ENCODE measurements at places on chromosomes 11 and 22.

- no peak for ATAC-seq
Observed at GRCh38 chr11:11428714-11429113, 75.7 kb upstream of the CSNK2A3 start.

GRCh38 chr11:66546966-66547661 lies 411 bp downstream of the ACTN3 start:
- ATAC-seq = no peak

DNA sequence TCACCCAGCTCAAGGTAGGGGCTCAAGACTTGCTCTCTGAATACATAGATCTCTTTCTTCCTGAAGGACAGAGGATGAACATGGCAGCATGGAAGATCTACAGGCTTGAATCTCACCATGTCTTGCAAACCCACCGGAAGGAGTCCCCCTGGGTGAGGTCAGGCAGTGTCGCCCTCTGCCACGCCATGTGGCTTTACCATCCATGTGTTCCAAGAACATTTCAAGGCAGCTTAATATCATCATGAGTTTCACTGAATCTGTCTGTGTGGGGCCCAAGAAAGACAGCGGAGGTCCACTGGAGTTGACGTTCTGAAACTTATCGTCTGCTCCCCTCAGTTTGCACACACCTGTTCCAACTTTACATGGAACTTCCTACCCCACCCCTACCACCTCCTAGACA lies 1202.6 kb downstream of the TBC1D22A start:
- no peak for ATAC-seq

GRCh38 chr11:110298301-110298765 lies 1.9 kb upstream of the RDX start:
- no peak for ATAC-seq

- ATAC-seq = peak; percentile 83
Observed at GRCh38 chr11:116696381-116696941, 76.3 kb downstream of the BUD13 start.

DNA sequence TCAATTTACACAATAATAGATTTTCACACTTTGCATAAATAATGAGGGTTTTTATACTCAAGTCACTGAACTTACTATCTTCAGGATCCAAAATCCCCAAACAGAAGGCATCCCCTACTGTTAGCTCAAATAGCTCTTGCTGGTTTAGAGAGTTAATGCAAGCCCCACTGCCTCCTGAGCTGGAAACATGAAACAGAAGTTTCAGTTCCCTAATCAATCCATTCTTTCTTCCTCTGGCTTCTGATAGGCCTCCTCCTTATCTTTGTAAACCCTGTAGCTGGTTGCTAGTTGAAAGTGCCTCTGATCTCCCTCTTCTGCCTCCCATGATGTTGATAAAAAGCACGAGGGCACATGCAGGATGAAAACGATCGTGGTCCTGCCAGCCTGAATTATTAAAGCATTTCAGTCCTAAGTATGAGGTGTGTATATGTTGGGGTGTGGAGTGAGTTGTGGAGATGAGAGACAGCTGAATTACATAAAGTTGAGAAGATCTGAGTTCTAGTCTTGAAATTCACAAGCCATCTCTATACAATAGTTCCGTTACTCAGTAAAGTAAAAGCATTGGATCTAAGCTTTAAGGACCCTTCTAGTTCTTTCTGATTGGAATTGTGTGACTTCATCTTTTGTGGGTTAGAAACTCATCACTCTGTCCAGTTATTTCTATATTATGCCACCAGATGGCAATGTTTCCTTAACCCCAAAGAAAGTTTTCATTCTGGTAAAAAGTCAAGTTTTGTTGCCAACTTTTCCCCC lies 35.0 kb upstream of the EHF start:
- peak; percentile 88 for ATAC-seq

DNA sequence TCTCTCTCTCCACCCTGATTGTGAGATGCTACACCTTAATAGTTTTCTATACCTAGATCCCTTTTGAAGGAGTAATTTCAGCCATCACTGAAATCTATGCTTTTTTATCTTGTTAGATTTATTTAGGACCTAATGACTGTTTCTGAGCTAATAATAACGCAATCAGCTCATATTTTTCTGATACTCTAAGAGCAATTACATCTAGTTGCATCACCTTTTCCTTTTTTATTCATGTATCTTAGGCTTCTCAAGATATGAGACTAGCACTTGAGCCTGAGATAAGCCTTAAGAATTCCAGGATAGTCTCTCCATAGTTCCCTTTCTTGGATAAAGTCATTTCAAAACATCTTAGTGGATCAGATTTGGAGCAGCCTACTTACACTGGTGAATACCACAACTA lies 25.1 kb upstream of the CAVIN3 start:
- ATAC-seq = no peak

DNA sequence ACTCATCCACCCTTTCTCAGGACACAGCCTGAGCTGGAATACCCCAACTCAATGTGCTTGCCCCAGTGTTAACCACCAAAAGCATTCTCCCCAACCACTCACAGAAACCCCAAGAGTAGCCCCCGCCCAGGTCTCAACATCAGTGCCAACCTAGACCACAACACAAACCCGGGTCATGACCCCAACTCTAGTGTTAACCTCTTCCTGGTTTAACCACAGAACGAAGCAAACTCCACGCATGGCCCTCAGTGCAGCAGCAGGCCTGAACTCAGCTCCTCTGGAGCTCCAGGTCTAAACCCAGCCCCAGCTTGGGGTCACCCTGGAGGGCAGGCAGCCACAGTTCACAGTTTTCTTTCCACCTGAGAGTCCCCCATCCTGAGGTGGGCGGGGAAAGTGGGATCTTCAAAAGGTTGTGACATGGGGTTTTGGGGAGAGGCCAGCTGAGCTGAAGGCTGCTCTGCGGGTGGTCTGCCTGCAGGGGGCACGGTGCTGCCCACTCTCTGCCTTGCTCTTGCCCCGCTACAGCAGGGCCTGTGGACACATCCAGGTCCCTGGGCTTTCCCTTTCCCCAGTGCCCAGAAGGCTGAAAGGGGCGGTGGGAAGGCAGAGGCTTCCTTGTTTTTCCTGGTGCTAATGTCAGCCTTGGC lies 37.9 kb downstream of the NECTIN1 start:
- no peak for ATAC-seq

DNA sequence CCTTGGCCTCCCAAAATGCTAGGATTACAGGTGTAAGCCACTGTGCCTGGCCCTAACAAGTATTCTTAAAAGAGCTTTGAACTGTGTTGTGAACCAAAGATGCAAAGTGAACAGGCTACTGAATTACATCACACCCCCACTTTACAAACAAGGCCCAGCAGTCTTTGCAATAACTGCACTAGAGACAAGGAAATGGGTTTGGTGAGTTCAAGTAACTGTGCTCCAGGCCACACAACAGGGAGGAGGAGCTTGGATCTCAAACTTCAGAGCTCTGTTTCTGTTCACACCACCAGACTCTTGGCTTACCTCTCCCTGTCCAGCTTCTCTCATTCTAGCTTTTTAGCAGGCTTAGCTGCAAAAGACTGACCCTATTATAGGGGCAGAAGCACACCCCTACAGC lies 30.4 kb upstream of the RASL10A start:
- no peak for ATAC-seq

GRCh38 chr11:119859684-119860083 lies 130.7 kb upstream of the NECTIN1 start:
- no peak for ATAC-seq

DNA sequence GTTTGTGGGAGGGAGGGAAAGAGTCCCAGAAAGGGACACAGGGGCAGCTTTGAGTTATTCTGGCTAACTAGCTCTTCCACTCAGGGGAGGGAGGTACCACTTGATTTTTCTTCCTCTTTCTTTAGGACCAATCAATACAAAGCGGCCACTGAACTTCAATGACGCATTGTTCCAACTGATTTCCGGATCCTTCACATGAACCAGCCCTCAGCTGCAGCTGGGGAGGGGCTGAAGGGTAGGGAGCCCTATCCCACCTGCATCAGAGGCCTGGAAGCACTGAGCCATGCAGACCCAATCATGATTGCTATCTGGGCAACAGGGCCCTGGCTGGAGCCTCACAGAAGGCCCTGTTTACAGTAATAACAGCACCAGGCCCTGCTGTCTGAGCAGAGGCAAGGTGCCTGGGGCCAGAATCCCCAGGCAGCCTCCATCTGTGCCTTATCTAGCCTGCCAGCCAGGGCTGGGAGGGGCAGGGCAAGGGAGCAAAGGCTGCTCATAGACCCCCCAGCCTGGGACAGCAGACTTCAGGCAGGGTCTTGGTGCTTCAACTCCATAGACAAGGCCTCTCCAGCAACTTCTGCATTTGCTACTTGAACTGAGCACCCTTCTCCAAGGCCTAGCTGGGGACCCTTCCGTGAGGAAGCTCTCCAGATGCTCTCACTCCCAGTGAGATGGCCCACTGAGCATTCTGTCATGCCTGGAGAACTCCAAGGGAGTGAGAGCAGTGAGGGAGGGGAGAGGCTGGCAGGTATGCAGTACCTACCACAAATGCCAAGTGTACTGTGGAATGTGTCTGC lies 22.5 kb downstream of the CLPB start:
- peak; percentile 42 for ATAC-seq

GRCh38 chr11:4546878-4547277 lies 1.9 kb downstream of the OR52M1 start:
- no peak for ATAC-seq

GRCh38 chr22:37842015-37842793 lies 1.9 kb downstream of the ANKRD54 start:
- no peak for ATAC-seq

DNA sequence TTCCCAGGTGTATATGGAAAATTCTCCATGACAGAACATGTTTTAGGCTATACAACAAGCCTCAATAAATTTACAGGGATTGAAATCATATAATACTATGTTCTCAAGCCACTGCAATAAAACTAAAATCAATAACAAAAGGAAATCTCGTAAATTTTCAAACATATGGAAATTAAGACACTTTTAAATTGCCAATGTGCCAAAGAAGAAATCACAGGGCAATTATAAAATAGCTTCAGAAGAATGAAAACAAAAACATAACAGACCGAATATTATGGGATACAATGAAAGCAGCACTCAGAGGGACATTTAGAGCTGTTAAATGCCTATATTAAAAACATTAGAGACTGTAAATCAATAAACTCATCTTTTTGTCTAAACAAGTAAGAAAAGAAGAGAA lies 555.7 kb upstream of the B3GAT1 start:
- no peak for ATAC-seq

GRCh38 chr11:820655-821511 lies 2.2 kb downstream of the PNPLA2 start:
- ATAC-seq = no peak

GRCh38 chr22:45867118-45867905 lies 109.7 kb downstream of the WNT7B start:
- peak; percentile 71 for ATAC-seq

DNA sequence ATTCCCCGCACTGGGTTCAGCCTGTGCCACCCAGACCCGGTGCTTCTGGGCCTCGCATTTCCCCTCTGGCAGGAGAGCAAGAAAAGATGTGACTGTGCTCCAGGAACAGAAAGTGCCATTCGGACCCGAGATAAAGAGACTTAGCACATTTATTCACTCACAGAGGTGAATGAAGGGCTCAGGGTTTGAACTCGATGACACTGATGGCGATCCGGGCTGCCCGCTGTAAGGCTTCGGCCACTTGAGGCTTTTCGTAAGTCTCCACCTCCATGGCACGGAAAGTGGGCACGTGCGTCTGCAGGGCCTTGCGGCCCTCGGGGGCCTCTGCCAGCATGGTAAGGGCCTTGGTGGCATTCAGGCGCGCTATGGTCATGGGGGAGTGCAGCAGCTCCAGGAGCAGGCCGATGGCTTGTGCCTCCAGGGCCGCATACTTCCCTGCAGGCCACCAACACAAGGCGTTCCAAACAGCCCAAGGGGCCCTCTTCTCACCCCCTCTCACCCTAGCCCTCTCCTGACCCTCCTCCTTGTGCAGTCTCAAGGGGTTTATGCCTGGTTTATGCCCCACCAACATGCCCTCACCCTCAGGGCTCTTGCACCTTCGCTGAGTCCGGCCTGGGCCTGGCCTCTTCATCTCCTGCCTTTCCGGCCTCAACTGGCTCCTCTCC lies 10.9 kb upstream of the GNAZ start:
- ATAC-seq = no peak

- ATAC-seq = no peak
Observed at GRCh38 chr11:20156280-20156875, 3.9 kb downstream of the DBX1 start.

- peak; percentile 58 for ATAC-seq
Observed at GRCh38 chr11:31873124-31873523, 62.0 kb upstream of the PAX6 start.

GRCh38 chr11:126343051-126343450 lies 12.4 kb upstream of the ST3GAL4 start:
- no peak for ATAC-seq

DNA sequence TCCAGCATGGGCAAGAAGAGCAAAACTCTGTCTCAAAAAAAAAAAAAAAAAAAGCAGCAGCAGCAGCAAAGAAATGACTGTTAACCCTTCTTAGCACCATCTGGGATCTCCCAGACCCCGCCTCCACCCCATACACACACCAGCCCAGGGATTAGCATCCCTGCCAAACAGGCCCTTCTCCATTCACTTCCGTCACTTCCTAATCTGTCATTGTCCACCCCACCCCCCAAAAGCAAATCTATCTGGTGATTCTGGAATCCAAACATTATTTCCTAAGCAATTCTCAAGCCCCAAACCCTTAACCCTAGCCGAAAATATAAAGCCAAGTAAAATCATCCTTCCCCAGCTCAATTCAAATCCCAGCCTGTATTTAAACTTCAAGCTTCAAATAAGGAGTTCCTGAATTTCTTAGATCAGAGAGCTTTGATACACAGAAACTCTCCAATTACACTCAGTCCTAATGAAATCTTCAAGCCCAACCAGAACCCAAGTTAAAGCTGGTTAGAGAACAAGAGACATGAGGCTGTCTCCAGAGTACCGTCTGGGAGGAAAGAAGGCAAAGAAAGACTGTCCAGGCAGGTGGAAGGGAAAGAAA lies 6.0 kb upstream of the AHNAK start:
- no peak for ATAC-seq

GRCh38 chr11:74755395-74755995 lies 6.8 kb downstream of the RNF169 start:
- no peak for ATAC-seq

DNA sequence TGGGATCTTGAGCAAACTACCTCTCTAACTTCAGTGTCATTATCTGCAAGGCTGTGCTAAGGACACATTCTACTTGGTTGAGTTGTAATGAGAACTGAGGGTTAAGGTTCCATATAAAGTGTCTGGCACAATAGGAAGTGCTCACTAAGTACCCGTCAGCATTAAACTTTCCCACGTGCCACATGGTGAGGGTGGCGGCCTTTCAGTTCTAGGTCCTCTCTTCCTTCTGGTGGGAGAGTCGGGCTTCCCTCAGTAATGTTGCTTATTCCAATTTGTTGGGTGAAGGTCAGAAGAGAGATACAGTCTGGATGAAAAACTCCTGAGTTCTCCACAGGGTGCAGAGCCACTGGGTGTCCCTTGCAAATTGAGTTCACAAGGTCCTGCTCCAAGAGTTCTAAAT lies 4.6 kb upstream of the CD6 start:
- ATAC-seq = no peak
